ENCODE measurements at places on chromosomes 5 and 9.

- no peak for DNase-seq
Observed at GRCh38 chr5:125668884-125669283, 754.3 kb upstream of the GRAMD2B start.

GRCh38 chr9:109401169-109401989, 80.5 kb upstream of the EPB41L4B start:
- DNase-seq, result no peak

- DNase-seq, result no peak
Observed at GRCh38 chr5:65749221-65749844, 27.3 kb downstream of the NLN start.

DNA sequence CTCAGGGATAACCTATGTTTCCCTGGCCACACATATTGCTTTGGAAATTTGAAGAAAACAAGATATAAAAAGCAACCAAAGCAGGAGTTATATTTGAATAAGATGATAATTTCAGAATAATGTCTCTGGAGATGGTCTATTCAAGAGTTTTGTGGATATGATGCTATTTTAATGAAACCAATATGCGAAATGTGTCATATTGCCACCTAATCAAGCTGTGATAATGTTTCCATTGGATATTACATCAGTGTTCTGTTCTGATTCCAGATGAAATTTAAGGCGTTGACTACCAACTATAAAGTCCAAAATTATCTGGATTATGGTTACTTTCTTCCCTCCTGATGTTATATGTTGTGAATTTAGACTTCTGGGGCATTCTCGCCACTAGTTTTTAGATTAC, 27.6 kb upstream of the NUDT12 start:
- DNase-seq, result no peak

DNA sequence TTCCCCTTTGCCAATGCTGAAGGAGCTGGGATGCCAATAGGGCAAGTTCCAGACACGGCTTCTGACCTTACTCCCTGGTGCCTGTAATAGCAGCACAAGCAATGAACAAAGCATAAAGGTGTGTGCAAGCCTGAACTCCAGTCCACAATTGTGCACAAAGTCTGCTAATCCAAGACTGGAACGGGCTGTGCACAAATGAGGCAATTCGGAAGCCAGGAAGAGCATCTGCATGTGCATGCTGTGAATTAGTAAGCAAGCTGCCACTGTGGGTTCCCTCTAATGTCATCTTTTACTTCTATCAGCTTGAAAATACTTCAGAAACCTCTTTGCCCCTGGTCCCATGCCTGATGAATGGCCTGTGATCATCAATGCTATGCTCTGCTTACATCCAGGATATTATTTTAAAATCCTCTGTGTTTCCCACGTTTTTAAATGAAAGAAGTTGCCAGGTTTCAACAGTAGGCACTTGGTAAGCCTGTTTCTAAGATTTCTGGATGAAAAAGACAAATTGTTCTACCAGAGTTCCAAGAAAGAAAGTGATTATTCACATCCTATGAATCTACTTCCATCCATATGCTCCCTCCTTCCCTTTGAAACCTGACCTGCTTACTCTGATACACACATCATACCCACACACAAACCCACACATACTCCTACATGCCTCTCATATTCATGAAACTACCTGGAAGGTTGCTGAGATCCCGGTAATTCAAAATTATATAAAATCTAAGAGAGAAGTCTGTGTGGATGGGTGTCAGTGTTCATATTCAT, 165.7 kb downstream of the KCTD16 start:
- no peak for DNase-seq

DNA sequence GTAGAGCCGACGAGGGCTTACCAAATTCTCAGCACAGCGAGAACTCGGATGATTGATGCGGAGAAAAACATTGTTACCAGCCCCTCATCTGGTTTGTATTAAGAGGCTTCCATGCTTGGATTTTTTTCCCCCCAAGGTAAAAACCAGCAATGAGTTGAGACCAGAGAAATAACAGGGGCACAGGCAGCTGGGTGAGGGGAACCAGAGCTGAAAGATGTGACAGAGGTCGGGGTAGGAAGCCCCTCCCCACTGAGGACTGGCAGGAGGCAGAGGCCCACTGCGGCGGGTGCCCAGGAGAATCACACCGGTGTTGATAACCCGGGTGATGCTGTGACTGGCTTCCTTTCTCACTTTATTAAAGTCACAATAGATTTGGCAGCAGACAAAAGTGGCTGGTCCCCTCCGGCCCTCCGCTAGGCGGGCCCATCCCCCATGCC, 116.5 kb upstream of the PHYKPL start:
- DNase-seq, result no peak

DNA sequence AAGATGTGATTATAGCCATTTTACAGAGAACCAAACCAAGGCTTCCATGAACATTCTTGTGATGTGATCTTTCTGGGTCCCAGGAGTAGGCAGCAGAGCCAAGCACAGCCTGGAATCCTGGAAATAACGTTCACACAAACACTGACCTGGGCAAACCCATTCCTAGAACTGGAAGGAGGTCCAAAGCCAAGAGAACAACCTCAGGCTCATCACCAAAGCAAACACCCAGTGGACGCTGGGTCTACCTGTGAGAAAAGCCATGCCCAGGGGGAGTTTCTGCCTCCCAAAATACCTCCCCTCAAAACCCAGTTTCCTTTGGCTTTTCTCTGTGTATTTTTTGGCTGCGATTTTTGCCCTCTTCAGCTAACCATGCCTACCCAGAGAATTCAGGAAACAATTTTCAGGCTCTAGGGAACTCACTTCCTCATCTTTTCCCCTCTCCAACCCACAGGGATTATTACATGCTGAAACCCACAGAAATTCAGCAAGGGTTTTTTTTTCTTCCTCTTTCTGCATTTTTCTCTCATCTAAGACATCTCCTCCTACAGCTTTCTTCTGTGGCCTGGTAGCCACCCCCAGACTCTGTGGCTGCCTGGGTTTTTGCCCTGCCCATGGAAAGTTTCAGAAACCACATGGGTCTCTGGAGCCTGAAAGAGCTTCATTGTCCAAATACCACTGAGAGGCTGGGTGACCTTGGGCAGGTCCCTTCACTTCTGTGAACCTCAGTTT, 75.0 kb downstream of the TNC start:
- peak; percentile 23 for DNase-seq

DNA sequence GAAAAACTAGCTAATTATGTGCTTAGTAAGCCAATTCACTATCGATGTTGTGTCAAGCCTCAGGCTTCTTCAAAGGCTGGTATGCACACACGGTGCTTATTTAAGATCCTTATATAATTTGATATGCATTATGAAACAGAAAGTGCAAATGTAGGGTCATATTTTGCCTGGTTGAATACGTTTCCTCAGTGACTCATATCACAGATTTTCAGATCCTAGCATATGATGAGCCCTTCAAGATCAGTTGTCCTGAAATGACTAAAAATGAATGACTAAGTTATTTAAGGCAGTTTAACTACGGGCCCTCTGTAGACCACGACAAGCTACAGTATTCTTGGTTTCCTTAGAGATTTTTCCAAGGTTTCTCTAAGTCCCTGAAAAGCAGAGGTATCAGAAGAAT, 778.3 kb downstream of the PRELID2 start:
- DNase-seq, result no peak

DNA sequence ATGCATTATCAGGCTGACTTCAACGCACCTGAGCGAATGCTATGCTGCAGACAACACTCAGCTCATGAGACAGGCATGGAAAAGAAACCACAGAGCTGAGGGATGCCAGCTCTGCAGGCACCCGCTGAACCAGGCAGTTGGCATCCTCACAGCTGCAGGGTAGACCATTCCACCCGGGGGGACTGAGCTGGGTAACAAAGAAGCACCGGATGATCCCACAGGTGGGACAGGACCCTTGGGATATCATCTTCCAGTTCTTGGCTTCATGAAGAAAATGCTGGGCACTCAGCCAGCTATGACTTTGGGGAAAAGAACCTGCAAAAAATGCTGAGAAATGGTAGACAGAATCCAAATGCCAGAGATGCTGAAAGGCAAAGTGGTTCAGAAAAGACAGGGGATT, 9.6 kb downstream of the EPB41L4B start:
- DNase-seq, result no peak

GRCh38 chr5:53733853-53734252, 173.4 kb downstream of the NDUFS4 start:
- no peak for DNase-seq

- DNase-seq, result no peak
Observed at GRCh38 chr5:78654386-78654785, 5.8 kb upstream of the LHFPL2 start.

DNA sequence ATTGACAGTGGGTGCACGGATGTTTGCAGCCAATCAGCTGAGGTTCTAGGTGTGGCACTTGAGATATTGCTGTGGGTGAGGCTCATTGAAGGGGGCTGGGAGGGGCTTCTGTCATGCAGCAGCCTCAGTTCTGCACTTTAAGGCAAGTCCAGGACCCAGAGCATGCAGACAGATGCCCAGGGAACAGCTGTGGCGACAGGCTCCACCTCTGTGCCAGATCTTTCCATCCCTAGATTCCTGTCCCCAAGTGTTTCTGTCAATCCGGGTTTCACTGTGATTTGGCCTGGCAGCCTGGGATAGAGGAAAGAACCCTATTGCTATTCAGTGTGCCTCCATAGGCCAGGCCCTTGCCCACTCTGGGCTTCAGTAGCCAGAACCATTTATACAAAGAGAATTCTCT, 20.8 kb upstream of the CERCAM start:
- DNase-seq, result no peak

DNA sequence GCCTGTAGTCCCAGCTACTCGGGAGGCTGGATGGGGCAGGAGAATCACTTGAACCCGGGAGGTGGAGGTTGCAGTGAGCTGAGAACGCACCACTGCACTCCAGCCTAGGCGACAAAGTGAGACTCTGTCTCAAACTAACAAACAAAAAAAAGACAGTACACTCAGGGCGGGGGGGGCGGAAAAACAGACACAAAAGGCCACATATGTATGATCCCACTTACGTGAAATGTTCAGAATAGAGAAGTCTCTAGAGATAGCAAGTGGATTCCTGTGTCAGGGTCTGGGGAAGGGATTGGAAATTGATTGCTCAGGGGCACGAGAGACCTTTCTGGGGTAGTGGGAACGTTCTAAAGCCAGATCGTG, 9.0 kb upstream of the LCN1 start:
- no peak for DNase-seq

DNA sequence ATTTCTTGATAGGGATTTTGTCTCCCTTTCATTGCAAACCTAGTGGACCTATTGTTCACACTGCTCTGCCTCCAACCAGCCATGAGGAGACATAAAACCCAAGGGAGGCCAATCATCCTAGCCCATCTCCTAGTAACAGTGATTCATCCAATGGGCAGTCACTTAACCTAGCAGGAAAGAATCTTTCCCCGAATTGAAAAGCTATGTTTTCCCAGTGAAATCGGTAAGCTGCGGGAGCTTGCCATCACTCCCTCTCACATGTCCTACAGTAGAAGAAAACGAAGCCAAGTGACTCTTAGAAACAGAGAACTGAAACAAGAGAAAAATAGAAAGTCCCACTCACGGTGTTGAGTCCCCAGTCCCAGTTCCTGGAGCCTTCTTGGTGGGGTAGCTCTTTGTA, 123.3 kb downstream of the SUSD1 start:
- DNase-seq, result no peak

- no peak for DNase-seq
Observed at GRCh38 chr5:149793256-149793550, 63.1 kb downstream of the PPARGC1B start.

DNA sequence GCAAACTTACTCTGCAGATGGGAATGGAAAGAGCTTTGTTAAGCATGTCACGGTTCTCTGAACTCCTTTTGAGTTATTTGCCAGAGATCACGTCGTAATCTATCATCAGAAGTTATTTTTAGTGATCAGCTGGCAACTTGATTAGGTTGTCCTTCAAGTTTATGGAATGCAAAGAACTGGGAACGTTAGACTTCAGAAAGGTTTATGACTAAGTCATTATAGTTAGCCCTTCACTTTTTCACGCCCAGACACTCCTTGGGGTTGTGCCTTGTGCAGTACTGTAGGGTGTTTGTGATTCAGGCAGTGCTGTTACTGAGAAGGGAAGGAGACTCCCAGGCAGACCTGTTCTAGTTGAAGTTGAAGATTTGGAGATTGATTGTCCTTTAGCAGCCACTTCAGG, 26.8 kb upstream of the PHF2 start:
- DNase-seq, result no peak

- DNase-seq, result peak; percentile 57
Observed at GRCh38 chr5:181160152-181160754, 12.9 kb downstream of the OR2V2 start.

Measured in stimulated activated CD8-positive, alpha-beta memory T cell treated with anti-CD3 and anti-CD28 coated beads, Interleukin-2, amount 100 ng/mL, for 48 hours (primary cell).